ENCODE measurements at places on chromosomes 7 and 10. TPM values are rescaled to one million over a fixed set of nuclear protein-coding genes. Genes with fewer than 3 reads are reported as not detected.

CUX1 gene
- total RNA-seq: 44.7 TPM

PTPRN2 gene
- not detected for total RNA-seq

TACC2 gene
- 6.8 TPM for total RNA-seq

CHAT gene
- total RNA-seq: not detected

CCDC201 gene
- not detected for total RNA-seq

PTN gene
- 5.9 TPM for total RNA-seq

CALML3 gene
- total RNA-seq: not detected

NRAP gene
- not detected for total RNA-seq

ST8SIA6 gene
- 0.14 TPM for total RNA-seq

ASIC3 gene
- not detected for total RNA-seq

ANXA8 gene
- 18.6 TPM for total RNA-seq

CRYGN gene
- not detected for total RNA-seq

BTBD16 gene
- total RNA-seq: not detected

NEUROG3 gene
- total RNA-seq: not detected

LRRTM3 gene
- total RNA-seq: not detected

FFAR4 gene
- total RNA-seq: not detected

ANKRD1 gene
- 7.0 TPM for total RNA-seq

CUZD1 gene
- 0.22 TPM for total RNA-seq

STOX1 gene
- 0.43 TPM for total RNA-seq

FRAT1 gene
- 1.8 TPM for total RNA-seq

PLEKHS1 gene
- total RNA-seq: not detected

SIRT1 gene
- total RNA-seq: 14.6 TPM

MAT1A gene
- not detected for total RNA-seq

NEURL1 gene
- 1.5 TPM for total RNA-seq

VSTM4 gene
- total RNA-seq: 1.3 TPM

TRPV5 gene
- not detected for total RNA-seq

IFIT1B gene
- not detected for total RNA-seq

PPP1R17 gene
- not detected for total RNA-seq

RTKN2 gene
- total RNA-seq: 7.2 TPM

TMEM196 gene
- total RNA-seq: not detected

WIPF3 gene
- total RNA-seq: not detected

CD36 gene
- 8.8 TPM for total RNA-seq

SHTN1 gene
- total RNA-seq: 3.1 TPM

PLA2G12B gene
- not detected for total RNA-seq

VWDE gene
- 0.14 TPM for total RNA-seq

NPY4R2 gene
- not detected for total RNA-seq

TUBB8 gene
- total RNA-seq: not detected

TRIM73 gene
- 0.29 TPM for total RNA-seq

All from placental pericyte (primary cell).